GM03348 (cell line): ENCODE measurements at places on chromosomes 12 and 14.

GRCh38 chr12:126117502-126117901, 1052.3 kb downstream of the AACS start:
- no peak for DNase-seq

DNA sequence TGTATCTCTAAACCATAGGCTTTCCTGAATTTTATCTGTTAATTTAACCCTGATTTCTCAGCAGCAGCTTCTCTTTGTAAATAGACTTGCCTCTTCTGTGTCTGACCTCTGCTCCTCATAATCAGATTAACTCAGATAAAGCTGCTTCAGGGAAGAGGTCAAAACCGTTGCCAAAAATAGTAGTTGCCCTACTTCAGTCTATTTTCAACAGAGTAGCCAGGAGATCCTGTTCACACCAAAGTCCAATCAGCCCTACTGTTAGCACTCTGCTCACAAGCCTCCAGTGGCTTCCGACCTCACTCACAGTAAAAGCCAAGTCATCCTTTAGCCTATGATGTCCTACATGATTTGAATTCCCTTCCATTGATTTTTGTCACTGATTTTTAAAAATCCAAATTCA, 258.4 kb downstream of the PPFIA2 start:
- DNase-seq: no peak

GRCh38 chr12:108806921-108807320, 50.5 kb downstream of the SSH1 start:
- no peak for DNase-seq

GRCh38 chr12:95143621-95144205, 70.3 kb upstream of the NR2C1 start:
- no peak for DNase-seq

- no peak for DNase-seq
Observed at GRCh38 chr14:84399296-84399910, 1130.5 kb upstream of the FLRT2 start.

GRCh38 chr14:28671425-28671824, 95.2 kb upstream of the FOXG1 start:
- DNase-seq: no peak

DNA sequence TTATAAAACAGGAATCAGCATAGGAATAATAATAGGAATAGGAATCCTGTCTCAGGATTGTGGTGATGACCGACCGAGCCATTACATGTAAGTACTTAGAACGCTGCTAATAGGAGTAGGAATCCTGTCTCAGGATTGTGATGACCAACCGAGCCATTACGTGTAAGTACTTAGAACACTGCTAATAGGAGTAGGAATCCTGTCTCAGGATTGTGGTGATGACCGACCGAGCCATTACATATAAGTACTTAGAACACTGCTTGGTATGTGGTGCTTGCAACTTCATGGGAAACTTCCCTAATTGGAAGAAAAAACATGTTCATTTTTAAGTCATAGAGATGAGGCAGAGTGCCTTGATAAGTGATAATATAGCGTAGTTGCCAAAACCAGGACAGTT, 30.0 kb downstream of the ELK3 start:
- DNase-seq: no peak

- peak; percentile 62 for DNase-seq
Observed at GRCh38 chr12:115096588-115097397, 412.8 kb upstream of the TBX3 start.
